Gastrocnemius medialis (tissue), 4 donors: ENCODE measurements at places on chromosomes 3 and 15. TPM values are rescaled to one million over a fixed set of nuclear protein-coding genes. Genes with fewer than 3 reads are reported as not detected.

FAM81A gene
- 0.07 TPM for total RNA-seq

GCNT3 gene
- total RNA-seq = not detected

GRCh38 chr3:194577986-194578905, 55.0 kb downstream of the TMEM44 start:
- DNase-seq = no peak

DNA sequence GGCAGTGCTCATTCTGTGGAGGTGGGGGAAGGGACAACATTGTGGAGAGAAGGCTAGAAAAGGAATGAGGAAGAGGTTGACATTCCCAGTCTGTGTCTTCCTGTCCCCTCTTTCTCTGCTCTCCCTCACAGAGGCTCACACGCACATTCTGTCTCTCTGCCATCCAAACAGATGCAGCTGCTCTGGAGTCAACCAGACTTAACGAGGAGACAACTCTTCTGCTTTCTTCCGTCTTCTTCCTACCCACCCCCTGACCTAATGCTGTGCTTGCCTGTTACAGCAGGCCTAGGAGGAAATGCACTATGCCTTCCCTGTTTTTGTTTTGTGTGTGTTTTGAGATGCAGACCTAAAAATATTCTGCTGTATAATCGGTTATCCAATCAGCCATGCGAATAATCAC, 121.9 kb downstream of the CACNA1D start:
- DNase-seq = no peak

GRCh38 chr3:74564560-74564959, 49.9 kb downstream of the CNTN3 start:
- DNase-seq = no peak

DNA sequence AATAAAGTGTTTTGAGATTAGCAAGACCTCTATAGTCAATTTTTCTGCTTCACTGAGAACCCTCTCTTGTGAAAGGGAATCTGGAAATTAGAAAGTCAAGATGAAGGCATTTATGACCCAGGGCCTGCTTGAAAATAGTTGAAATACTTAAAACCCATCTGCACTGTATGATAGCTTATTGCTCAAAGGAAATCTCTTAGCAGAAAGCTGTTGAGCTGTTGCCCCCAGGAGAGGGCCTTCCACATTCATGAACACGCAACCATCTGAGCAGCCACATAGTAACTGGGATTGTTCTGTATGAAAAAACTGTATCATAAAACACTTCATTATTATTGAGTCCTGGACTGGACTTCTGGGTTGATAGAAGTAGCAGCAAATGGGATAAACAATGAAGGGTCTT, 106.4 kb upstream of the PTX3 start:
- DNase-seq = no peak

DNA sequence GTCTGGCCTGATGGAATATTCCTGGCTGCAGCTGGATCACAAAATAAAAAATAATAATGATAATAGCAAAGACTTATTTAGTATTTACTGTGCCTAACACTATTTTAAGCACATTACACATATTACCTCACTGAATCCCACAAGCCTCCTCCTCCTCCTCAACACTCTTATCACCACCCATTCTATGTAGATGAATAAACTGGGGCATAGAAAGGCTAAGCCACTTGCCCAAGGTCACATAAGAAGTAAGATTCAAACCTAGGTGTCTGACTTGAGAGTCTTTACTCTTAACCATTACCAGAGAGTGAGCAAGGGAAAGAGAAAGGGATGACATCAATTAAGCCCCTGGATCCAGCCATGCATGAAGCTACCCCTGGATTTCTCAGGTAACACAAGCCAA, 493.1 kb downstream of the SHQ1 start:
- DNase-seq = no peak

DNA sequence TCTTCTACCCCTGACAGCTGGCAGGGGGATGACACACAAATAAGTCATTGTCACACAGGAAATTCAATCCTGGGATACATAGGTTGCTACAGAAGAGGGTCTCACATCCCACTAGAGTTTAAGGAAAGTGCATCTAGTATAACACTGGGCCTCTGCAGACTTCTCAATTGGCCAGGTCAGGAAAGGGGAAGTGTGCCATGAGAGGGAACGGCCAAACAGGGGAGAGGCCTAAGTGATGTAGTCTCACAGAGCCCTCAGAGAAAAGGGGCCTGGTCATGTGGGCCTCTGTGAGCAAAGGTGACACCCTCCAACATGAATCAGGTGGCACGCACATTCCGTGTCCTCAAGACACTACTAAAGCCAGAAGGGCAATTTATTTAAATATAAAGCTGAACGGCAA, 11.2 kb downstream of the ZXDC start:
- DNase-seq = no peak
